ENCODE measurements at places on chromosomes 6 and 20.
A peak's percentile ranks its signal among the peaks of the same experiment; 100 is the strongest.

- no peak for DNase-seq
These were observed 110.2 kb upstream of the RPS6KA2 start for GRCh38 chr6:166737261-166737660.

DNA sequence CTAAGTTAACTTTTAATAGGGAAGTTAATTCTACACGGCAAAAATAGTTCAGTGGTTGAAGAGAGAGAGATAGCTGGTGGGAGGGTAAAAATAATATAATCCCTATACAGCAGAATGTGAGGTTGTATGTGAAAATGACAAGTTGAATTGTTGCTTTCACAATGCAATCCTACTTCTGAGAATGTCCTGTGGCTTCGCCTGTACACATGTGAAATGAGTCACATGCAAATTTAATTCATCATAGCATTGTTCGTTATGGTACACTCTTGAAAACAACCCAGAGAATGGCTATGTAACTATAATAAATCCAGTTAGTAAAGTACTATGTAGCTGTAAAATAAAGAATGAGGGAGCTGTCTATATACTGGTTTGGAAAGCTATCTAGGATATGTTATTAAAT is 46.0 kb upstream of the HINT3 start:
- DNase-seq: no peak

DNA sequence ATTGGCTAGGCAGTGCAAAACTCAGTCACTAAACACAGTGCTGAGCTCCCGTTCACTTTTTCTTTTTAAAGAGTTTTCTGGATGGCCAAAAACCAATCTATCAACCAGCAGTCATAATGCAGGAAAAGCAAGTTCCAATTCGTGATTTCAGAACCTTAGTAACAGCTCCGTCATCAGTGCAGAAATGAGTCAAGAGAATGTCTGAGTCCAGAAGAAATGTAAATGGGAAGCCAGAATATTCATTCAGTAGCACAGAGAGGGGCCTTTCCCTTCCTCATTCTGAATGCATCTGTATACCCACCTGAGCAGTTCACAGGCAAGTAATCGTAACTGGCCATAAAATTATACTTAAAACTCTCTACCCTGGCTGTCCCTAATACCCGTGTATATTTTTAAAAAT is 20.4 kb downstream of the HUS1B start:
- no peak for DNase-seq

DNA sequence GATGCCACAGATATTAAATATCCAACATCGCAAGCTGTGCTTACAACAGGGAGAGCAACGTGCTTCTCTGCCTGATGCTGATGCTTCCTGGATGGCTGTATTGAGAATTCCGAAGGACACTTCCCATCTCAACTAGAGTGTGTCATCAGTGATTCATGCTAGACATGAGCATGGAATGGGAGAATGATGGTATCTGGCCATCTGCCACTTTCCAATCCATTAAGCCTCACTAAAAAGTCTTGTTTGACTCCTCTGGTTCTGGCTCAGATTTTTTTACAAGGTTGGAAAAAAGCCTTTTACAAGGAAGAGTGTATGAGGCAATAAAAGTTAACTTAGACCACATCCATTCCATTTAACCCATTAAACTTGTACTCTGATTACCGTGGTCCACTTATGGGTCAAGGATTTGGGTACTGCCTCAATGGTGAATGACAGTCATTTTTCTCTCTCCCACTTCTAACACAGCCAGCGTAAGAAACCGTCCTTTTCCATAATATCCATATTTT is 265.3 kb downstream of the UST start:
- peak; percentile 76 for DNase-seq

DNA sequence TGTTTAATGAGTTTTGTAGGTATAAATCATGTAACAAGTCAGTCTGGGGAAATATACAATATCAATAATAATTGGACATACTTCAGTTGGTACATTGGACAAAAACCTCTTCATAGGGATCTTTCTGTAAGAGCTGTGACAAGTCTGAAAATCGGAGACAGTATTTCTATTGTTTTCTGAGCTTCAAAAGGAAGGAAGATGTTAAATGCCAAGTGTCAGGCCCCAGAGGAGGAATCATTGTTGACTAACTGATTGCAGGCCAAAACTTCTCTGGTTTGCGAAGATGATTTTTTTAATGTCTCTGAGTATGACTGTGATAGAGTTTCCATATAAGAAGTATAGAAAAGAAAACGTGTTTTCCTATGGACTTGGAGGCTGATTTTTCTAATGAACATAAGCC is 316.4 kb downstream of the RNF144B start:
- DNase-seq: no peak

- no peak for DNase-seq
These were observed 1.6 kb downstream of the TBC1D20 start for GRCh38 chr20:460707-461106.

GRCh38 chr6:128499079-128499731 is 21.2 kb downstream of the PTPRK start:
- no peak for DNase-seq

DNA sequence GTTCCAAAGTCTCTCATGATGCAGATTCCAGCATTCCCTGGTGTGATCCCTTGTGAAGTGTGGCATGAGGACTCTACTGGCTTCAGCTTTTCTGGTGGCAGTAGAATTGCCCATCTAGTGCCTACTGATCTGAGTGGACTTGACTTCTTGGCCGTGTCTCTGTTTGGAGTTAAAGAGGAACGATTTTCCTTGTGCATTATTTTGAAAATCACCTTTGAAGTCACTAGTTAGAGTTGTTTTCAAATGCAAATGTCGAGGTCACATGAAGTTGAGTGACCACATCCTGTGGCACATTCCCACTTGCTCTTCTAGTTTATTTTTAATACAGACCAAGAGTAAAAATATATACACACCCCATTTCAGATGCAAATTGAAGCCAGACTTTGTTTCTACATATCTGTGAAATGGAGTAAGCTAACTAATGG is 270.7 kb upstream of the TAB2 start:
- no peak for DNase-seq

- DNase-seq: no peak
These were observed 1.6 kb downstream of the REM1 start for GRCh38 chr20:31476643-31477215.

DNA sequence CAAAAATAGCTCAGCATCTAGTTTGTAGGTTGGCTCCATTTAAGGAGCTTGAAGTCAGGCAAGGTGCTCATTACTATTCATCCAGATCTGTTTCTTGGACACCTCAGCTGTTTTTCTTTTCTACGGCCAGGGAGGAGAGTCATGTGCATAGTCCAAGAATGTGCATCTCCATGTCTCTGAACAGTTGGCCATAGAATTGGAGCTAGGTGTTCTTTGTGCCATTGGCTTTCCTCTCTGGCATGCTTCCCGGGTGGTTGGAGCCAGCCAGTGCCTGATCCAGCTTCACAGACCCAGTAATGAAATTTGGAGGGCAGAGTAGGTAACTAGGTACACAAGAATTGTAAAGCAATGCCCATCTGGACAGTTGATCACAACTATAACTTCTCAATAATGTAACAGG is 21.6 kb downstream of the EYA4 start:
- no peak for DNase-seq

- DNase-seq: no peak
These were observed 29.9 kb upstream of the TRIM27 start for GRCh38 chr6:28953585-28954258.

- no peak for DNase-seq
These were observed 26.0 kb downstream of the MYLIP start for GRCh38 chr6:16154904-16155303.

DNA sequence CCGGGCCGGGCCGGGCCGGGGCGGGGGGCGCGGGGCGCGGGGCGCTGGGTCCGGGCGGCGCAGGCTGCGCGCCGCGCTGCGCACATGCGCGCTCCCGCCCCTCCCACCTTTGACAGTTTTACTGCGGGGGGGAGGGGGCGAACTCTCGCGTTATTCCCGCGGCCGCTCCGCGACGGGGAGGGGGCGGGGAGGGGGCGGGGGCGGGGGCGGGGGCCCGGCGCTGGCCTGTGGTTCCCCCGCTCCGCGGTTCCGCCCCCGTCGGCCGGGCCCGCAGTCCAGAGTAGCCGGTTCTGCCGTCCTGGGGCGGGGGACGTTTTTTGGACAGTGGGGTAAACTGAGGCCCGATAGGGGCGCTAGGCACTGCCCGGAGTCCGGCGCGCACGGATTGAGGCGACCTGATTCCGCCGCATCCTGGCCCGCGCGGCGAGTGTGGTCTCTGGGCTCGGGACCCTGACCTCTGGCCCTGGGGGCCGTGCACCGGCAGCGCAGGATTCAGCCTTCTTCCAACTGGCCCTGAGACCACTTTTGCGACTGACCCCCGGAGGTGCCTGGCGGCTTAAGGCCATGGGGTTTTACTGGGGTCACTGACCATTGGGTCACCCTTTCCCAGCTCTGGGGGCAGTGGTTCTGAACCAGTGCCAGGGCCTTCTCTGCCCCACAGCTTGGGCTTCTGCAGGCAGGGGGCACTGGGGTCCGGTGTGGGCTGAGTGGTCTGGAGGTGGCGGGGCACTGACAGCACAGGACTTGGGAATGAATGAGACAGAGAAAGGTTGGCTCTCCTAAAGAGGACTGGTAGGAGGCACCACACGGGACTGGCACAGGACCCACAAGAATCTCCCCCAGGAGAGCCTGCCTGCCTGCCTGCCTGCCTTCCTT is at the start of gene ZNF512B:
ZNF512B (minus strand) TSS at position 93 of the 876 bp plus-strand sequence. CDS start 1,980 bp downstream, outside the sequence.
- DNase-seq: no peak

DNA sequence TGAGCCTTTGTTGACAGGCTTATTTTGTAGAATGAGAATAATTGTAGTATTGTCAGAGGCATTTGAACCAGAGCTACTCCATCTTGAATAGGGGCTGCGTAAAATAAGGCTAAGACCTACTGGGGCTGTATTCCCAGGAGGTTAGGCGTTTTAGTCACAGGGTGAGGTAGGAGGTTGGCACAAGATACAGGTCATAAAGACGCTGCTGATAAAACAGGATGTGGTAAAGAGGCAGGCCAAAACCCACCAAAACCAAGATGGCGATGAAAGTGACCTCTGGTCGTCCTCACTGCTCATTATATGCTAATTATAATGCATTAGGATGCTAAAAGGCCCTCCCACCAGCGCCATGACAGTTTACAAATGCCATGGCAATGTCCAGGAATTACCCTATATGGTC is 82.7 kb downstream of the PFDN4 start:
- no peak for DNase-seq

Data from T1000 (cell line).